ENCODE measurements at places on chromosomes 6 and 20. TPM values are rescaled to one million over a fixed set of nuclear protein-coding genes. Genes with fewer than 3 reads are reported as not detected.

DNA sequence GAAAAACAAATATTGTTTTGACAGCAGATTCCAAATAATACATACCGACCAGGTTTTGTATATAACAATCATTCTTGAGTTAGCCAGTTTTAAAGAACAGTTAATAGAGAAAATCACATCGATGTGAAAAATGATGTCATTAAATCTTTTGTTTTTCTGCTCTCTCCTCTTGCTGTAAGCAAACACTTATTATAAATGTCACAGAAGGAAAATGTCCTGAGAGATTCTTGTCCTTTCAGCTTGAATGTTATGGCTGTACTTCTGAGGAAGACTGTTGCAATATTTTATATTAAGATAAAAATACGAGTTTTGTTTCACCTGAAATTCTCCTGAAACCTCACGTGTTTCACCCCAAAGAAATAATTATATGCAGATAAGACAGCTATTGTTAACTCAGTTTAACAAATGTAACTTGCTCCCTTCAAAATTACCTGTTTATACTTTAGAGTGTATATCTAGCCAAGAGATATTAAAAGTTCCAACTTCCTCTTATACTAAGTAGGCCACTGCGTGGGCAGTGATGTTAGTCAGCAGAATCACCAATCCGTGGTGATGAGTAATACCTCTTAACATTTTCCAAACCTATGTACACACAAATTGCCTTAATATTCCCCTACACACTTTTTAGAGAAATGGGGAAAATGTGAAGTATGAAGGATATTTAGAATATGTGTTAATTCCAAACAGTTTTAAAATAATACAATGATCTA, 1111.4 kb upstream of the CITED2 start:
- DNase-seq: no peak

GRCh38 chr6:14216946-14217684, 99.5 kb downstream of the CD83 start:
- no peak for DNase-seq

DNA sequence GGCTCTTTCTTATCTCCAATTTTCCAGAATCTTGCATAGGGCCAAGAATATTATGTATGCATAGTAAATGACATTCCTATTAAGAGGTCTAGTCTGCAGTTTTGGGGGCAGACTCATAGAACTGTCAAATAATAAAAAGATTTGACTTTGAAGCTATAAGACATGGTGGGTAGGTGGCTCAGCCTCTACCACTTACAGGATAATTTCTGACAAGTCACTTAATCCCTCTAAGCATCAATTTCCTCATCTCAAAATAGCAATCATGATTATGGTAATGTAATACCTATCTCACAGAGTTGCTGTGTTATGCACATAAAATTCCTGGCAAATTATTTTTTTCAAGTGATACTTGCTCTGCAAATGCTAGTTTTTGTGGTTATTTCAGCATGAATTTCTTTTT, 329.1 kb downstream of the PLCB1 start:
- DNase-seq: no peak

DNA sequence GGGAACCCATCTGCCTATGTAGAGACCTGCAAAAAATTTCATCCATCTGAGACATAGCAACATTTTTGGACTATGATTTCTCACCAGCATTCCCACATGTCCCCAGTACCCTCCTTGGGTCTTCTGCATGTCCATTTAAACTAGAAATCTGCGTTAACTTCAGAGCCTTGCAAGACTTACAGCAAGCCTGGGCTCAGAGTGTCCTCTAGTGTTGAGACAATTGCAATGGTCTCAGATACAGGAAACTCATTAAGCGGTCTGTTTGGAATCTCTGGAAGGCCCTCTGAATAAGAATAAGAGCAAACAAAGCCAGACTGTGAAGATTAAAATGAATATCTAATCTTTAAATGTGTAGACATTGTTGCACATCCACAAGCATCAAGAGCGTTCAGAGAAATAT, 20.5 kb upstream of the PI3 start:
- no peak for DNase-seq

- DNase-seq: no peak
Observed at GRCh38 chr20:49979030-49979832, 3.5 kb upstream of the SNAI1 start.

DNA sequence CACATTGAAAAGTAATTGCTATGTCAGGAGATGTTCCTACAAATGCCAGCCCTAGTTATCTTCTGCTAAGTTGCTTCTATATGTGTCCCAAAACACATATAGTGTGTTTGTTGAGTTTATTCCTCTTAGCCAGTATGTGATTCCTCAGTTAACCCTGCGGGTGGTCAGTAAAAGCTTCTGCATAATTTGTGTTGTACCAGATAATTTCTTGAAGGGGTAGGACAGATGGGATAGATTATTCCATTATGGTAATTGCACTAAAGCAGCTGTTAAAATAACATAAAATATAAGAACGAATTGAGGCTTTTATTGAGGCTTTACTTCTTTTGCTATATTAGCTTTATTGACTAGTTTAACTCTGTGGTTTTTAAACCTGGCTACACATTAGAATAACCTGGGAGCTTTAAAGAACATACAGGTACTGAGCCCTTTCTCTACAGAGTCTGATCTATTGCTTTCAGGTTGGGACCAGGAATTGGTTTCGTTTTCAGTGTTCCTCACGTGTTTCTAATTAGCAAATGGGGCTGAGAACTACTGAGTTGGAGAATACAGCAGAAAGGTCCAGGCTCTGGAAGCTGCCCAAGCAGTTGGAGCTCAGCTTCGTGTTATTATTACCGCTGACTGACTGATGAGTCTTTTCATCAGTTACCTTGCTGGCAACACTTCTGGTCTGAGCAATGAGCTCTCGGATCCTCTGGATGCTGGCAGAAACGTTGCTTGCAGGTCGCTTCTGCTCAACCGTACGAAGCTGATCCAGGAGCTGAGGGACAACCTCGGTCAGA, 56.9 kb downstream of the FAM229B start:
- no peak for DNase-seq

GRCh38 chr20:25987073-25987927, 290.6 kb upstream of the ZNF337 start:
- peak; percentile 87 for DNase-seq

DNA sequence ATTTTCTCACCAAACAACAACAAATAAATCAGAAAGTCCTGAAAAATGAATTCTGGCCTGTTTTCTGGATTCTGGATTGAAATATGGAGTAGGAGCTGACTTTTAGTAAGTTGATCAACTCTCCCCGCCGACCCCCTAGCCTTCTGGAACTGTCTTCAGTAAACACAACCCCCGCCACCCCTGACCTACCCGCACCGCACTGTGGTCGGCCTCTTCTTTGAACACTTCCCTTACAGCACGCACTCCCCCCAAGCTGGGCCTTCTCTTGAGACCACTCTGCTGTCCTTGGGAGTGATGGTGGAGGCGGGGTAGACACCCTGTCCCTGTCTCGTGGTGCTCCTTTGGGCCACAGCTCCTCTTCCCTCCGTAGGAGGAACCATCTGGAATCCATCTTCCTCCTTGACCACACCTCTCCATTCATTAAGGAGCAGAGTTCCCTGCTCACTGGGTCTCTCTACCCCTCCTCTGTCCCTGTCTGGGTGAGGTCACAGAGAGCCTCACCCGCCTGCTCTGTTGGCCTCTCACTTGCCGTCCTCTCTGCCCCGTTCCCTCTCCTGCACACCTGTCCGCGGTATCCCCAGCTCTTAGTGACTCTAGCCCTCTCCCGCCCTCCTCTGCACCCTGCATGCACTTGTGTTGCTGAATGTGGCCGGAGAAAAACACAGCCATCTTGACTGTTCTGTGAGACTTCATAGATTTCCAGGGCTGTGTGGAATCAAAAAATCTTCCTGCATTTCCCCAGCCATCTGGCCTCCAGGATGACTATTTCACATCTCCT, 19.1 kb downstream of the SYNJ2 start:
- DNase-seq: no peak

GRCh38 chr6:18161431-18161830, 6.2 kb downstream of the KDM1B start:
- DNase-seq: no peak

GRCh38 chr6:111792241-111792640, 81.0 kb downstream of the FYN start:
- no peak for DNase-seq

GRCh38 chr20:46562373-46563169, 12.1 kb upstream of the OCSTAMP start:
- no peak for DNase-seq

- DNase-seq: no peak
Observed at GRCh38 chr6:78952362-78952761, 85.0 kb downstream of the IRAK1BP1 start.

DNA sequence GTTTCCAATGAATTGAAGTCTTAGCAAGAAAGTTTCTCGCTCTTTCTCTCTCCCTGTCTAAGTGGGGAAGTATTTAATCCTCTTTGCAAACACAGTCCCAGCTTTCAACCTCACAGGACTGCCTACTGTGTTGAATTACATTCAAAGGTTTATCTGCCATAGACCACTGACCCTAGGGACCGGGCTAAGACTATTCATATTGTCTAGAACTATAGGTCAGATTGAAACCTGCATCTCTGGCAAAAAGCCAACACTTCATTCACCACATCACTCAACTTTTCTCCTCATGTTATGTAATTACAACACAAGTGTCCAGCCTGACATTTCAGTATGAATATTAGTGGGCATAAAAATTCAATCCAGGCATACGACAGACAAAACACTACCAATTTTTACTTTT, 314.7 kb upstream of the RSPO3 start:
- DNase-seq: no peak

DNA sequence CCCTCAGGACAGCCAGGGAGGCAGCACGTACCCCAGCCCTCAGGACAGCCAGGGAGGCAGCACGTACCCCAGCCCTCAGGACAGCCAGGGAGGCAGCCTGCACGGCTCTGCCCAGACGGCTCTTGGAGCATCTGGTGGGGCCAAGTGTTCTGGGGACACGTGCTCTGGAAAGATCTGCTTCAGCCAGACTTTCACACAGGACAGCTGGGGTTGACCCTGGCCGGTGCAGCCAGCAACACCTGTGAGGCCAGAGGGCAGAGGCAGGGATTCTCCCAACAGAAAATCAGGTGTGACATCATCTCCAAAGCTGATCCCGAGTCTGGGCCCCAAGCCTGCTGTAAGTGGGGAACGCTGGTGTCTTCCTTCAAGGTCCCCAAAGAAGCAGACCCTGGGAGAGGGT, 55.5 kb upstream of the SLCO4A1 start:
- DNase-seq: no peak

- no peak for DNase-seq
Observed at GRCh38 chr6:39466631-39467030, 144.1 kb upstream of the KCNK16 start.

GRCh38 chr6:3743541-3743940, 8.0 kb downstream of the PXDC1 start:
- DNase-seq: no peak

DNA sequence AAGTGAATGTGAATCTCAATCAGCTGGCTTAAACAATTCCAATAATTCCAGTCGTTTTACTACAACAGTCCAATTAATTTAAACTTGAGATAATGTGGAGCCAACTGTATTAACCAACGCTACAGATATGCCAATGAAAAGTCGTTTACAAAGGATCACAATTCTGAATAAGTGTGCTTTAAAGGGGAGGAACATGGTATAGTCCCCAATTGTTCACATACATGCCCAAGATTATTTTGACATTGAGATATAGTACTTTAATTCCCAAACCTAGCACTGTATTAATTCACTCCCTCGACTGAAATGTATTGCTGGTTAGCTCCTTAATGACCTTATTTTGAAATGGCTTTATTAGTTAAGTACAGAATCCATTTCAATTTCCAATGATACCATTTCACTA, 2.5 kb downstream of the AKIRIN2 start:
- DNase-seq: no peak

GRCh38 chr20:45842169-45842812, 8.7 kb downstream of the SNX21 start:
- DNase-seq: no peak

GRCh38 chr6:41781366-41781730, 766 bp downstream of the PRICKLE4 start:
- no peak for DNase-seq

DNA sequence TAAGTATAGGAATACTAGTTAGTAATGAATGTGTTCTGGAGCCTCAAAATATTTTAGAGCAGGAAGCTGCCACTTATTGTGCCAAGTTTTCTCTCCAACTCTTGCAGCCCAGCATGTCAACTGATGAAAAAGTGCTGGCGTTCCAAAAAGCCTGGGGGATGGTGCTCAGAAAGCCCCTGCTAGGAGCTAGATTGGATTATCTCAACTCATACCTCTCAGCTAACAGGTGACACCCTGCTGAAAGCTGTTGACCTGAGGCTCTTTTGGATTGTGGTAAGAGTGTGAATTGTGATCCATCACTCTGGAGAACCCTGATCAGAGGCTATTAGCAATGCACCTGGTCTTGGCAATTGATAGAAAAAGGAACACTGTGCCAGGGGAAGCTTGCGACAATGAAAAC, 580.4 kb downstream of the EYS start:
- no peak for DNase-seq

GRCh38 chr6:135974426-135974825, 122.9 kb downstream of the PDE7B start:
- no peak for DNase-seq

GRCh38 chr6:35973670-35974222, 50.7 kb downstream of the SLC26A8 start:
- no peak for DNase-seq

GRCh38 chr6:31204751-31205145, 34.3 kb upstream of the POU5F1 start:
- no peak for DNase-seq

DNA sequence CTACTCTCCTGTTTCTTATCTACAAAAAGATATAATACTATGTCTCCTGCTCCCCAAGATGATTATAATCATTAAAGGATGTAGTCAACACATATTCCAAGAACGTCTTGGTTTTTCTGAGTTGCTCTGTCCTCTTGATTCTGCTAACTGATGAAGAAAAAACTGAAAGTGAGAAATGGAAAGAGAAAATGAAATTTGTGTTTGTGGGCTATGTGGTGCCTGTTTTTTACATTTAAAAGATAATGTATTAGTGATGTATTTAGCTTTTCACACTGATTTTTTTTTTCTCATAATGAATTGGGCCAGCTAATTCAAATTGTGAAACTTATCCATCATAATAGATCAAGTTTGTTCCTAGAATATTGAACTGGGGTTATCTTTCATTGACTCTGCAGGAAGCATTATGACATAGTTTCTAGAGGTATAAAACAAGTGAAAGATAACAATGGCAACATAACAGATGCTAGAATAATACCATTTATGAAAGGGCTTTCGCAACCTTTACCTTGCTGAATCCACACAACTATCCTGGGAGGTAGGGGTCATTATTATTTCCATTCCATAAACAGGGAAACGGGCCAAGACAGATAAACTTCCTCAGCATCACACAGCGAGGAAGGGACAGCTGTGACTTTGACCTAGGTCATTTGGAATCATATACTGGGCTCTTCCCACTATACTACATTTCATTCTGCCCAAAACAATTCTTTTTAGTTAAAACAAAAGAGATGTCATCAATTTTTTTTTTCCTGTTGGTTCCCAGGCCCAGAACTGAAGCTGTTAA, 336.7 kb downstream of the GJA1 start:
- no peak for DNase-seq

- DNase-seq: no peak
Observed at GRCh38 chr20:15976047-15976736, 597.1 kb downstream of the KIF16B start.

ROS1 gene
- total RNA-seq: not detected

NKX2-4 gene
- not detected for total RNA-seq

OCSTAMP gene
- total RNA-seq: not detected

CFB gene
- total RNA-seq: 38.0 TPM

LCA5 gene
- total RNA-seq: 3.1 TPM

FABP7 gene
- total RNA-seq: not detected

IL17F gene
- total RNA-seq: not detected

MCCD1 gene
- total RNA-seq: not detected

TRIM40 gene
- not detected for total RNA-seq

TNNC2 gene
- 0.74 TPM for total RNA-seq

PSORS1C2 gene
- total RNA-seq: not detected

TP53TG5 gene
- not detected for total RNA-seq

Data from mesenteric fat pad (tissue), 1 donor.